ENCODE measurements at places on chromosomes 2 and 18.
A peak's percentile ranks its signal among the peaks of the same experiment; 100 is the strongest.

- no peak for DNase-seq
Measured at GRCh38 chr2:68829749-68830148, 41.4 kb downstream of the BMP10 start.

DNA sequence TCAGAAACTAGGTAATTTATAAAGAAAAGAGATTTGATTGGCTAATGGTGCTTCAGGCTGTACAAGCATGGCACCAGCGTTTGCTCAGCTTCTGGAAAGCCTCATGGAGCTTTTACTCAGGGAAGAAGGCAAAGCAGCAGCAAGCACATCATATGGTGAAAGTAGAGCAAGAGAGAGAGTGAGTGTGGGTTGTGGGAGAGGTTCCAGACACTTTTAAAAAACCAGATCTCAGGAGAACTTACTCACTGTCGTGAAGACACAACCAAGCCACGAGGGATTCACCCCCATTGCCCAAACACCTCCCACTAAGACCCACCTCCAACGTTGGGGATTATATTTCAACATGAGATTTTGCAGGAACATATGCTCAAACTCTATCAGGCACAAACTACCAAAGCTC, 554.6 kb upstream of the TNP1 start:
- no peak for DNase-seq

- no peak for DNase-seq
Measured at GRCh38 chr2:218876562-218877219, 4.0 kb upstream of the WNT10A start.

DNA sequence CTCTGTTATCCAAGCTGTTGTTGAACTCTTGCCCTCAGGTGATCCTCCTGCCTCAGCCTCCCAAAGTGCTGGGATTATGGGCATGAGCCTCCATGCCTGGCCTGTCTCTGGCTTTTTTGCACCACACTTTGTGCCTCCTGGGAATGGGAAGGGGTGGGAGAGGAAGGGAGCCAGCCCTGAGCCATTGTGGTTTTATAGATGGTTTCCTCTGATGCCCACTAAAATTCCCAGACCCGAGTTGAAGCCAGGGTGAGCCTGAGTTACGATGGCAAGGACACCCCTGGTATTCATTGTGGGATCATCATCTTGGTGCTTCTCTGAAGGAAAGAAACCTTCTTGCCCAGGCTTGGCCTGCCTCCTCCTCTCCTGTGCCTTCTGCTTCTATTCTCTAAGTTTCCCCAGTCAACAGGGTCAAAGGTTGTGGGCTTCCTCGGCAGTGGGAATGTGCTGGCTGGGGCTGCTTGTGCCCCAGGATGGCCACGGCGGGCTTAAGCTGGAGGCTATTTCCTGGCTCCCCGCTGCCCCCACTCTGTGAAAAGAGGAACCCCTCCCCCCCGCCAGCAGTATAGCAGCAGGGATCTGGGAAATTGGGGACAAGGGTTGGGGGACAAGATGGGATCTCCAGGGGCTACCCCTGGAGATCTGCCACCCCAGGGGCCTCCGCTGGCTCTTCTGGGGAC, 106.2 kb downstream of the STPG4 start:
- DNase-seq, result no peak

GRCh38 chr2:146131785-146132184, 1611.9 kb upstream of the ZEB2 start:
- no peak for DNase-seq

GRCh38 chr18:10365021-10365500, 89.4 kb upstream of the APCDD1 start:
- DNase-seq, result no peak

- DNase-seq, result no peak
Measured at GRCh38 chr2:235511187-235511661, 17.4 kb downstream of the AGAP1 start.

DNA sequence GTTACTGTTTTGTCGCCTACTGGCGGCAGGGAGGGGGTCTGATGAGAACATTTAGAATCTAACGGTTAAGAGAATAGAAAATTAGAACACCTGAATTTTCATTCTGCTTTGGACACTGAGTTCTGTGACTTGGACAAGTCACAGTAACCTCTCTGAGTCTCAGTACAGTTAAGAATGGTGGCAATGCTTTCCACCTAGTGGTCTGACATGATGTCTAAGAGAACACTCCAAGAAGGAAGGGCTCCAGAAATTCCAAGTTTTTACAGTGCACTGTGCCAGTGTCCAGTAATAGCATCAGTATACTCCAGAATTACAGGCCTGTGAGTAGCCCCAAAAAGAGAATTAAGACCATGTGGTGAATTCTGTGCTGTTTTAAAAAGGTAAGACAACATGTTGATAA, 174.1 kb upstream of the ZFP36L2 start:
- no peak for DNase-seq

GRCh38 chr2:96463119-96463518, 42.0 kb downstream of the NEURL3 start:
- DNase-seq, result no peak

DNA sequence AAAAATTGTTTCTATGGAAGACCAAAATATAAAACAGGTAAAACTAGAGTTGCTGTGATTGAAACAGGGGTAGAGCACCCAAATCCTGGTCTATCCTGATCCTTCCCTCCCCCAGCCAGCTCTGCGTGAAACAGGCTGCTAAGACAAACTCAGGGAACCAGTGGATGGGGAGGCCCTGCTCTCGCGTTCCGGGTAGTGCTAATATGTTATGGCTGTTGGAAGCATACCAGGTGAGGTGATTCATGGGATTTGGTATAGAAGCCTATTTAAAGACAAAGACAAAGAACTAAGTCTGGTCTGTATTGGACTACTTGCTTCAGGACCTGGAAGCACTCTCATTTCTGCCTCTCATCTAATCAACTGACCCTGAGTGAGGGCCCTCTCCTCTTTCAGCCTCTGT, 63.0 kb upstream of the CCBE1 start:
- no peak for DNase-seq

DNA sequence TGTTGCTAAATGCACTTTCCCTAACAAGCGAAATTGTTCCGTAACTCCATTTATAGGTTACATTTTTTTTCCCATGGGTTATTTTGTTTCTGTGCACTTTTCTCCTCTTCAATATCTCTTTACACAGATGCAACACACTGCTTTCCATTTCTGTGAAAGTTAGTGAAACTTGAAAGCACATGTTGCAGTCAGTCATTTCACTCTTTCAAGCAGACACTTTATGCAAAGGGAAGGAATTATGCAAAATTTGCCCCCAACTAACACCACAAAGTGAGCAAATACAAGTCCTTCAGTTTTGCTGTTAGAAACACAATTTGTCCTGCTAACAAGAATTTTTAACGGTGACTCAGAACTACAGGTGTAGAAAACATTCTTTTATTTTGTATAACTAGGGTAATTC, 124.8 kb downstream of the PTH2R start:
- no peak for DNase-seq

DNA sequence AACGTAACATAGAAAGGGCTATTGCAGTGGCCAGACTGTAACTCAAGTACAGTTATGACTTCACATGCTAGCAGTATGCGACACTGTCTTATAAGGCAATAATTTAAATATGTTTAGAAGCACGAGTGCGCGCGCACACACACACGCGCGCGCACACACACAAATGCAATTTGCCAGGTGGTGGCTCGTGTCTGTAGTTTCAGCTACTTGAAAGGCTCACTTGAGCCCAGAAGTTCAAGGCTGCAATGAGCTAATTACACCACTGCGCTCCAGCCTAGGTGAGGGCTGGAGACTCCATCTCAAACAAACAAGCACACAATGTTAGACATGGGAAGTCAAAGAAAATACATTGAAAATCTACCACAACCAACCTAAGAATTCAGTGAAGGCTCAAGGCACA, 103.7 kb downstream of the USP34 start:
- no peak for DNase-seq

DNA sequence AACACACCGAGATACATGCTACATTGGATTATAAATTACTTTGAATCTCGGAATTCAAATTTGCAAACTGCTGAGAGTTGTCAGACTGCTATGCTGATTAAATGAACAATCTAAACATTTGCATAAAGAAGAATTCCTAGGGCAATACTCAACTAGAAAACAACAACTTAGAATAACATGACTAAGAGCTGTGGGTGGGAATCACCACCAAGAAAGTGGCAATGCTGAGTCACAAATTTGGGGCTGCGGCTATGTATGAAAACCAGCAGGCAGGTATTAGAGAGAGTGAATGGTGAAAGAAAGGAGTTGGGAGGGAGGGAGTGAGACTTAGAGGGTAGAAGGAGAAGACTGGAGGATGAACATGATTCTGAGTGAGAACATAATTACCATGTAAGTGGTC, 559.5 kb downstream of the PIK3C3 start:
- no peak for DNase-seq

GRCh38 chr2:101419096-101419663, 31.9 kb upstream of the CREG2 start:
- peak; percentile 39 for DNase-seq

- no peak for DNase-seq
Measured at GRCh38 chr2:219968685-219969345, 341.4 kb downstream of the SLC4A3 start.

DNA sequence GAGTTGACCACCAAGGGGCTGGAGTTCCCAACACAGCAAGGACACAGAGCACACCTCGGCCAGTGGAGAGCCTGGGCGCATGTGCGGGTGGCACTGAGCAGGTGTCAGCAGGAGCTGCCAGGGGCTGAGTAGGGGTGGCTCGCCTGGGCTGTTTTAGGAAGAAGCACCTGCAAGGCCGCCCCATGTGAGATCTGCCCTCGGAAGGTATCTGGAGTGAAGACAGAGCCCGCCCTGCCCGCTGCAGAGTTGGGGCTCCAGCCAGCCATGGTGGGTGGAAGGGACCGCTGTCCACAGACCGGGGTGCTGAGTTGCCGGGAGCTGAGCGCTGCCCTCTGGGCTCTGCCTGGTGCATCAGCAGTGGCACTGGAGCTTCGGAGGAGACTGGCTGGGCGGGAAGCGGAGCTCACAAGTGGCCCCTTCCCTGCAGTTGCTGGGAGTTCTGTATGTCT, 35.2 kb downstream of the MTERF4 start:
- no peak for DNase-seq

DNA sequence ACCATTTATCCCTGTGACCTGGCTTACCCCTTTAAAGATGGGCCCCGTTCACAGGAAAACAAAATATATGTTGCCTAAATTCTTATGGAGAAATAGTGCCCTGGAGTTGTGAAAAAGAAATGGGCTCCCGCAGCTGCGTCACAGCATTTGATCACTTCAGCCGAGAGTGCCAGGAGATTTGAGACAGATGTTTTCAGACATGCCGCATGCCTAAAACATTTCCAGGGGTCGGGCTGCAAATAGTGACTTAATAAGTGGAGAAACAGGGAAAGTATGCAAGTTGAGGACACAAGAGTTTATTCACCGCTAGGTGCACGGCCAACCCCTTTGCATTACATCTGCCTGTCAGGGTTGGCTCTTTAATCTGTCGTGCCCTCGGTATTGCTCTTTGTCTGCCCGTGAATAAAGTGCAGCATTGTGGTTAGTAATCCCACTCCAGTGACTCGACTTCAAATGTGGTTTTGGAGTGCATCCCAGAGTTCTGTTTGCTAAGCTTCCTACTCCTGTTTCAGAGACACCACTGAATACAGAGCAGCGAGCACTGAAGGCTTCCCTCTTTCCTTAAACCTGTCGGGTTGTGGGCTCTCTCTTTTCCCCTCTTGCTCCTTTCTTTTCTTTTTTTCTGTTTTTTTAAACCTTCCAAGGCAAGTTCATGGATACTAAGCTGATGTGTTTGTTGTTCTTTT, 187.5 kb downstream of the LTBP1 start:
- DNase-seq, result no peak

GRCh38 chr2:128408349-128409305, 90.0 kb upstream of the HS6ST1 start:
- DNase-seq, result no peak

GRCh38 chr2:73985308-73986084, 786 bp downstream of the TET3 start:
- DNase-seq, result peak; percentile 82

DNA sequence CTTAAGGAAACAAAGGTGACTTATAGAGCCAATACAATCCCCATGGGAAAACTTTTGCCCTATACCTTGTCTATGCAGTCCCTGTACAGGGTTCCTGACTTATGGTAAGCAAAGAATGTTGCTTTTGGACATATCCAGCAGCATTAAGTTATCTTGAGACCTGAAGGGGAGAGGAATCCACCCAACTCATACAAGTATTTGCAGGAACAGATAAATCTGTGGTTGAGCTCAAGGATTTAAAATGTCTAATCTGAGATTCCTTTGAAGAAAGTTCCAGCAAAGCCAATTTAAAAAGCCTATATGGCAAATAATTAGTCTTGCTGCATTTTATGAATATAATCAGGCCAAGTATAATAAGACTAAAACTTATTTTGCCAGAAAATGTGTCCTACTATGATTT, 739.5 kb upstream of the CDH2 start:
- no peak for DNase-seq

- no peak for DNase-seq
Measured at GRCh38 chr2:237053066-237053465, 32.6 kb upstream of the COPS8 start.

DNA sequence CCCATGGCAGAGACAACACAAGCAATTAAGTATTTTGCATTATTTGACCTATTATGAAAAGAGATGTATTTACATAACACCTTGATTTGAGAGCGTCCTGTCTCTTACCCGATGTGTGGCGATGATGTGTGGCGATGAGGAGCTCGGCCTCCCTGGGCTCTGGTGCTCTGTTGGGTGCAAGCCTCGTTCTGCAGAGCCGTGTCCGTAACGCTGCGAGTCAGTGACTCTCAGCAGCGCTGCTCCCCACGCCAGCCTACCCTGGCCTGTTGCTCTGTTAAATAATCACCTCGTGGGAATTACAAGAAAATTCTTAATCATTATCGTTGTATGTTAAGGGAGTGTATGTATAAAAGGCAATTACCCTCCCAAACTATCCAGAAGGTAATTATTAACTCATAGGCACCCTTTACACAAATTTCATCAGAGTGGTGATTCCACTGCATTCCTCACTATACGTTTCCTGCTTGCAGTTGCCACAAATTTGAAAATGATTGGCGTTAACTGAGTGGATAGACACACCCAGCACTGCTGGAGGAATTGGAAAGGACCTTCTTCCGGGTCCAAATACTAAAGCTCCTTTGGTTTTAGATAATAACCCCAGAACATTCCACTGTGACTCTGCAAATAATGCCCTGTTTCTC, 52.0 kb upstream of the NFATC1 start:
- DNase-seq, result no peak

- DNase-seq, result no peak
Measured at GRCh38 chr2:72182547-72182946, 34.9 kb upstream of the CYP26B1 start.

- no peak for DNase-seq
Measured at GRCh38 chr2:78553866-78554647, 471.4 kb upstream of the REG3G start.

DNA sequence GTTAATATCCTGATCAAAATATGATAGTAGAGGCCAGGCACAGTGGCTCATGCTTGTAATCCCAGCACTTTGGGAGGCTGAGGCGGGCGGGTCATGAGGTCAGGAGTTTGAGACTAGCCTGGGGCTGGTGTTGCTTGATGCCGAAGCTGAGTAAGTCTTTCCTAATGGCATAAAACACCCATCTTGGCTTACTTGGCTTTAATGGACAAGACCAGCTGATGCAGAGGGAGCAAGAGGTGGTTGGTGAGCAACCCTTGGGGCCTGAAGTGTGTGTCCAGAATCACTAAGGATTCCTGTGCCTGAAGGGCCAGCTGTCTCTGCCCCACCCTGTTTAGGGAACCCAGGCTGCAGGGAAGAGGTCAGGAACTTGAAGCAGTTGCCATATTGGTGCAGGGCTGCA, 217.2 kb downstream of the ARL4C start:
- no peak for DNase-seq
